ENCODE measurements at places on chromosomes 16 and 17. TPM values are rescaled to one million over a fixed set of nuclear protein-coding genes. Genes with fewer than 3 reads are reported as not detected.
A peak's percentile ranks its signal among the peaks of the same experiment; 100 is the strongest.

DNA sequence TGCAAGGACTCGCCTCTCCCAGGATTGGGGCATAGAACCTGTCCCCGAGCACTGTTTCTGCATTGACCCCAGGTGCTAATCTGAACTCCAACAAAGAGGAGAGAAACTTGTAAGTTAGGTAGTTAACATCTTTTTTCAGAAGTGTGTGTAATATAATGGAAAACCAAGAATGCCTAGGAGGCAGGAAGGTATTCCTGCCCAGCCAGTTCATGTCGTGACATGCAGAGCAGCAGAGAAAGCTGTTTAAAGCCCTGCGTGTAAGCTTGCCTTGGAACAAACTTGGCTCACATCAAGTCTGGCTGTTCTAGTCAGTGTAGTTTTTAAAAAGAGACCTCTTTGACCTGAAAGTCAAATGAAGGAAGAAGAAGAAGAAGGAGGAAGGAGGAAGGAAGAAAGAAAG, 2.1 kb upstream of the GNA13 start:
- no peaks in the 10 kb centered on the region for H3K36me3 ChIP-seq
- H3K27ac ChIP-seq: peak overlapping the region; percentile 98
- no peak overlapping the region for H3K4me3 ChIP-seq
- DNase-seq: peak; percentile 79
- H3K4me1 ChIP-seq: peaks cover 21% of the 10 kb centered on the region
- no peaks in the 10 kb centered on the region for H3K27me3 ChIP-seq

GRCh38 chr17:37698132-37698910, 46.5 kb downstream of the HNF1B start:
- peaks cover 17% of the 10 kb centered on the region for H3K27me3 ChIP-seq
- no peaks in the 10 kb centered on the region for H3K36me3 ChIP-seq
- no peaks in the 10 kb centered on the region for H3K4me1 ChIP-seq
- DNase-seq: no peak

DNA sequence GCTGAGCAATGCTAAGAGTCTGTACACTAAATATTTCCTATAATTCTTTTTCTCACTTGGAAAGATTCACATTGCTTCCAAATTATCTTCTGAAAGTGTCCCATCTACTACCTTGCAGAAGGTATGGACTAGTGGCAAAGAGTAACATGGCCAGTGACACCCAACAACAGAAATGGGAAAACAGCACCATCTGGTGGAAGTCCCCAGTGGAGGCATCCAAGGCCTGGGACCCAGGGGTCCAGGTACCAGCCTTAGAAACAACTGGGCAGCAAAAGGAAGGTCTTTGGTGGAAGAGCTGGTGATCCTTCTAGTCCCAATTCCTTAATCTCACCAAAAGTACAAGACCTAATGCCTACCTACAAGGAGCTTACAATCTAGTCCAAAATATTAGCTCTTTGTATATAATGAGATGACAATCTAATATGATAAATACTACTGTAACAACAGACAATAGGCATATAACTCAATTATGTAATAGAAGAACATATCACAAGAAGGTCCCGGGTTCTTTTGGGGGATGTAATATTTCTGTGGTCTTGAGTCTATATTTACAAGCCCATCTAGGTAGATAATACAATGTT, 55.3 kb downstream of the SKAP1 start:
- no peak overlapping the region for H3K4me3 ChIP-seq

- DNase-seq: no peak
- H3K36me3 ChIP-seq: no peaks in the 10 kb centered on the region
- H3K4me3 ChIP-seq: no peak overlapping the region
- no peaks in the 10 kb centered on the region for H3K4me1 ChIP-seq
- H3K27me3 ChIP-seq: no peaks in the 10 kb centered on the region
These were observed 45.1 kb downstream of the CBFA2T3 start for GRCh38 chr16:88931936-88932335.

DNA sequence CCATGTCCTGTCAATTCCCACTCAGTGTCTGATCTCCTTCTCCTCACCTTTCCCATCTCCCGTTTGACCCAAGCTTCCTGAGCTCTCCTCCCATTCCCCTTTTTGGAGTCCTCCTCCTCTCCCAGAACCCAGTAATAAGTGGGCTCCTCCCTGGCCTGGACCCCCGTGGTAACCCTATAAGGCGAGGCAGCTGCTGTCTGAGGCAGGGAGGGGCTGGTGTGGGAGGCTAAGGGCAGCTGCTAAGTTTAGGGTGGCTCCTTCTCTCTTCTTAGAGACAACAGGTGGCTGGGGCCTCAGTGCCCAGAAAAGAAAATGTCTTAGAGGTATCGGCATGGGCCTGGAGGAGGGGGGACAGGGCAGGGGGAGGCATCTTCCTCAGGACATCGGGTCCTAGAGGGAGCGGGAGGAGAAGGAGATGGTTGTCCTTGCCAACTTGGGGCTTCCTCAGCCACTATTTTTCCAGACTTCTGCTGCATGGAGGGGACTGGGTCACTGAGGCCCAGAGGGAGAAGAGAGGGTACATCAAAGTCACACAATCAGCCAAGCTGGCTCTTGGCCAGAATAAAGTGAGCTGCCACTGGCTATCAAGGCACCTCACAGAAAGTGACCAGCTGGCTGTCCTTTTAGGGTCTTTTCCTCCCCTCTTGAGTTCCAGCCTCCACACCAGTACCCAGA, 1.9 kb upstream of the TBC1D10B start:
- no peak for DNase-seq
- no peaks in the 10 kb centered on the region for H3K4me1 ChIP-seq
- no peaks in the 10 kb centered on the region for H3K36me3 ChIP-seq
- no peak overlapping the region for H3K4me3 ChIP-seq
- H3K27me3 ChIP-seq: no peaks in the 10 kb centered on the region
- H3K27ac ChIP-seq: no peak overlapping the region

- no peaks in the 10 kb centered on the region for H3K4me1 ChIP-seq
- H3K27me3 ChIP-seq: no peaks in the 10 kb centered on the region
- H3K4me3 ChIP-seq: no peak overlapping the region
- no peak overlapping the region for H3K27ac ChIP-seq
- DNase-seq: peak; percentile 20
- H3K36me3 ChIP-seq: no peaks in the 10 kb centered on the region
These were observed 181.6 kb downstream of the TMEM132E start for GRCh38 chr17:34760931-34761495.

DNA sequence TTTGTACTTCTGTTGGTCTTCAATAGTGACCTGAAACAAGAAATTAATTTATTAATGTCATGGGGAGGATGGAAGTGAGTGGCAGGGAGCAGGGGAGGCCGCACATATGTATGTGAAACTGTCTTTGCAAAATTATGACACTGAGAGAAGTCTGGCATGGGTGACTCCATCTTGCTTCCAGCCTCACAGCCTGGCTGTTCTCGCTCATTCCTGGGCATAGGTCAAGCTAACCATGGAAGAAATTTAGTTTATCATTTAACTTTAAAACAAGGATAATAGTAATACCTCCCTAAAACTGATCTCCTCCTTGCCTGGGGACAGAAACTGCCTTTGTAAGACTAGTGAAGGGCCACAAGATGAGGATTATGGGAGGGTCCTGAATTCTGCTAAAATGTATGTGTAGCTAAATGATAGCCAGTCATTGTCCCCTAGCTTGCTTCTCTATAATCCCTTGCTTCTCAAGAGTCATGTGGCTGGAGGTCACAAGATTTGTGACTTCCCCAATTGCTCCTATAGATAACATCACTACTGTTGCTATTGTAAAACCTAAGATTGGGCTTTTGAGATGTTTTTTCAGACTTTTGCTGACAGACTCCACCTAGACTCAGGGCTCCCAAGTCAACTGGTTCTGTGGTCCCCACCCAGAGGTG, 126.0 kb downstream of the HS3ST3A1 start:
- H3K27ac ChIP-seq: no peak overlapping the region
- no peaks in the 10 kb centered on the region for H3K36me3 ChIP-seq
- H3K27me3 ChIP-seq: no peaks in the 10 kb centered on the region

DNA sequence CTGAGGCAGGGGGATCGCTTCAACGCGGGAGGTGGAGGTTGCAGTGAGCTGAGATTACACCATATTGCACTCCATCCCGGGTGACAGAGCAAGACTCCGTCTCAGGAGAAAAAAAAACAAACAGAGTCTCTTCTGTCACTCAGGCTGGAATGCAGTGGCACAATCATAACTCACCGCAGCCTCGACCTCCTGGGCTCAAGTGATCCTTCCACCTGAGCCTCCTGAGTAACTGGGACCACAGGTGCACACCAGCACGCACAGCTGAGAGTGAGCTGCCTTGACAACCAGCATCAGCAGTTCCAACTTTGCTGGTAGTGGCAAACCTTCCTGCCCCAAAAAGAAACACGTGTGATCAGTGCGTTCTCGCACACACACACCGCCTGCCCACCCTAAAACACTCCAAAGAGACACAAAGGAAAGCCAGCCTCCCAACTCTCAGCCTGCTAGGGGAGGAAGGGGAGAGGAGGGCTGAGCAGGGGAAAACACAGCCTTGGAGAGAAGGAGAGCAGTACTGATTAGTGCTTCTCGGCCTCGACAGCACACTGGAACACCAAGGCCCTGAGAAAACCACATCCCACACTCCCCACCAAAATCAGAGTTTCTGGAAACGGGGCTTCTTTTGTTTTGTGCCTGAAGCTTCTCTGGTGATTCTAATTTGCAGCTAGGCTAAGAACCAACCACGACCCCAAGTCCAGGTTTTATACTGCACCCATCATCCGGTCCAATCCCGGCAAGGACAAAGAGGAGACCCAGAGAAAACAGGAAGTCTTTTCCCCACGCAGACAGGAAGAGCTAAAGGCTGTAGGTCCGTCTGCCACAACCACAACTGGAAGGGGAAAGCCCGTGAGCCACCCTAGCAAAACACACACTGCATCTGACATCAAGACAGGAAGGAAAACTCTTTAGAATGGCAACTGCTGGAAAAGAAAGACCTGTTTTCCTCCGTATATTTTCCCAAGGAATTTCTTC, 28.8 kb downstream of the ZCCHC14 start:
- H3K4me1 ChIP-seq: peaks cover 17% of the 10 kb centered on the region
- no peak for DNase-seq
- no peaks in the 10 kb centered on the region for H3K27me3 ChIP-seq
- peak overlapping the region; percentile 85 for H3K27ac ChIP-seq
- no peaks in the 10 kb centered on the region for H3K36me3 ChIP-seq

- peaks cover 24% of the 10 kb centered on the region for H3K27me3 ChIP-seq
- DNase-seq: no peak
- H3K36me3 ChIP-seq: no peaks in the 10 kb centered on the region
These were observed 60.7 kb upstream of the GRIN2A start for GRCh38 chr16:10242916-10243315.

- no peak overlapping the region for H3K27ac ChIP-seq
- no peak for DNase-seq
- H3K4me1 ChIP-seq: no peaks in the 10 kb centered on the region
- no peaks in the 10 kb centered on the region for H3K36me3 ChIP-seq
These were observed 19.3 kb upstream of the MTMR4 start for GRCh38 chr17:58533616-58534188.

DNA sequence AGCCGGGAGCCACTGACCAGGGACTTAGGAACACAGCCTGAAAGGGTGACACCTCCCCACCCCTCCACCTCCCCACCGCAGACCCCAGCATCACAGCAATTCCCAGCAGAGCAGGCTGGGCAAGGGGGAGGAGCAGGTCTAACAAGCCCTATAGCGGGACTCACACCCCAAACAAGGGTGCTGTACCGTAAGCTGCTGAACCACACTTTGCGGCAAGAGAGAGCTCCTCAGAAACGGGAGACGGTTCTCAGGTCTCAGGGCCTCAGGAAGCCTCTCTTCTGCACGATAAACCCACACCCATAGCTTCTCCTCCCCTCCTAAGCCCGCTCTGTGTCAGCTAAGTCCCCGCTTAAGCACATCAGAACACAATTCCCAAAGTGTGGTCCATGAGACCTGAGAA, 11.7 kb upstream of the COTL1 start:
- no peaks in the 10 kb centered on the region for H3K4me1 ChIP-seq
- no peaks in the 10 kb centered on the region for H3K36me3 ChIP-seq
- H3K27me3 ChIP-seq: no peaks in the 10 kb centered on the region

BAHCC1 gene
- total RNA-seq: 17.0 TPM

TBC1D3 gene
- not detected for total RNA-seq

ADGRG3 gene
- 0.64 TPM for total RNA-seq

Data from breast epithelium (tissue), 4 donors.